ENCODE measurements at places on chromosomes 7 and 10.

DNA sequence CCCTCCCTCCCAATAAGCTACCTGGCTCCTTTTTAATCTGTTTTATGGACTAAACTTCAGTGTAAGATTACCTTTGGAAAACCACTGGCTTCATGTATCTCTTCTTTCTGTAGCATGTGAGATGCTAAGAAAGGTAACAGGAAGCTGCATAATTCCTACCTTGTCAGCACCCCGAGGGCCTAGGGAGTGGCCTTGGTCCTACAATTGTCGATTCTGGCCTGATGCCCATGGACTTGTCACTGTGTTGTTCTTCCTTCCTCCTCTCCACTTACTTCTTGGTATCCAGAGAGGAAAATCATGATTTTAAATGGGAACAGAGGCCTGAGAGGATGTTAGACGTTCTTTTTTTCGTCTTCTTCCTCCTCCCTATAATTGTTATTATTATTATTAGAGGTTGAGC is 42.9 kb upstream of the PDZD8 start:
- DNase-seq = no peak

DNA sequence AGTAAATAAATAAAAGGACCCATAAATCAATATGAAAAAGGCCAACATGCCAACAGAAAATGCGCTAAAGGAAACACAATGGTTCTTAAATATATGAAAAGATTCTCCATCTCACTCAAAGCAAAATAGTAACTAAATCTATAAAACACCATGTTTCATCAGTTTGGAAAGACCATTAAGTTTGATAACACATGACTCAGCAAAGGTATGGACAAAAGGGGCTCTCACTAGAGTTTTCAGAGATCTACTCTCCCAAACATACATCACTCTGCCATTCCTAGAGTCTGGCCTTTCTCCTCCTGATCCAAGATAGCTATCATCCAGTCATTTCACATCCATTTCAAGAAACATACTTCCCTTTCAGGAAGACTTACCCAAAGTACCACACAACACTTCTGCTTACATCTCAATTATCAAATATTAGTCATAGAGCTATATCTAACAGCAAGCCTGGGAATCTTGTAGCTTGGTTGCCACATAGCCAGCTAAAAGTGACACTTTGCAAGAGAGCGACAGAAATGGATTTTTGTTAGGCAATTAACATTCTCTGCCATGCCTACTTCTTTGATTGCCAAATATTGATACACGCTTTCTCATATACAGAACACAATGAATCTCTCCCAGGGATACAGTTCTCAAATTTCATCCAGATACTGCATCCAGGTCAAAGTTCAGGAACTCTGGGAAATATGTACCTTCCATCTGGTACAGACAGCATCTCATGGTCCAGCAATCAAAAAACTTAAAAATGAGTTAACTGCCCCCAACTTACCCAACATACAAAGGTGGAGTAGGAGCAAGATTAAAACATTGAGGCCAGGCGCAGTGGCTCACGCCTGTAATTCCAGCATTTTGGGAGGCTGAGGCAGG is 28.8 kb downstream of the TOMM7 start:
- no peak for DNase-seq

- no peak for DNase-seq
These were observed 57.0 kb downstream of the CDC123 start for GRCh38 chr10:12252882-12253546.

DNA sequence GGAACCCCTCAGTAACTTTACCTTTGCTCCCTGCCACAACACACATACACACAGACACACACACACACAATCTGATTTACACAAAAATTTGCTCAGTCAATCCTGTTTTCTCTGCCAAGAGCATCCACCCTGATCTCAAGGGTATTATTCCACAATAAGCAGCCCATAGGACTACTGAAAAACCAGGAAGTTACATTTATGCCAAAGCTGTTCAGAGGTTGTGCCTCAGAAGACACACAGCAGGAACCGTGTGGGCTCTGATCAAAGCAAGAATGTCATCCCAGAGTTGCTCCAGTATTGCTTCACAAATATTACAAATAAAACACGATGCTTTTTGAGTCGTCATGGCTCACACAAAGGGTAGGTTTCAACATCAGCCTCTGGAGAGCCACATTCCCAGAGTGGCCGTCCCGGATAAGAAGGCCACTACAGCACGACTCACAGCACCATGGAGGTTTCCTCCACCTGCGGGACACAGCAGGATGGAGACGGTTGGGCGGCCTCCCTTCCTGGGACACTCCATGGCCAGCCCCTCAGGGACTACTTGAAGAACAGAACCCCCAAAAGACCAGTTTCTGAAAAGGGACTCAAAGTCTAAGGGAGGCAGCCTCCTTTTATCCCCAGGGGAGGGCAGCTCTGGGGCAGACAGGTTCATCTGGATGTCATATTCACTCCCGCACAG is 1.6 kb downstream of the AIFM2 start:
- no peak for DNase-seq

DNA sequence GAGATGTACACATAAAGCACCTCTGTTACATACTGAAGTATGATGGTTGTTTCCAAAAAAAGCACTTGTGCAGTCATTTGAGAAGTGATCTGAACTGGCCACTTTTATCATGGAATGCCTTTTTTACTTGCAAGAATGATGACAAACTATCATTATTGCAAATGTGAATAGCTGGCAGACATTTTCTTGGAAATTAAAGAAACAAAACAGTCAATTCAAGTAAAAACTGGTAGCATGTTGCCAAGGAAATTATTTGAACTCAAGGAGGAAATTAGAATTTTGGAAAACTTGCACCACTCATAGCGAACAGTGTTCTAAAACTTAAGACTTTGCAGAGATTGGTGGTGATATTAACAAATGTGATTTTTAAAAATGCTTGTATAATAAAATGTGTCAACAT is 6.6 kb downstream of the RHEB start:
- DNase-seq = no peak

Data from globus pallidus (tissue), 1 donor.